NCI-H510A treated with DMSO at 0.1 percent for 48 hours (cell line): ENCODE measurements at places on chromosomes 7 and 10.

GRCh38 chr7:157442993-157443831, 106.4 kb downstream of the DNAJB6 start:
- DNase-seq = no peak

DNA sequence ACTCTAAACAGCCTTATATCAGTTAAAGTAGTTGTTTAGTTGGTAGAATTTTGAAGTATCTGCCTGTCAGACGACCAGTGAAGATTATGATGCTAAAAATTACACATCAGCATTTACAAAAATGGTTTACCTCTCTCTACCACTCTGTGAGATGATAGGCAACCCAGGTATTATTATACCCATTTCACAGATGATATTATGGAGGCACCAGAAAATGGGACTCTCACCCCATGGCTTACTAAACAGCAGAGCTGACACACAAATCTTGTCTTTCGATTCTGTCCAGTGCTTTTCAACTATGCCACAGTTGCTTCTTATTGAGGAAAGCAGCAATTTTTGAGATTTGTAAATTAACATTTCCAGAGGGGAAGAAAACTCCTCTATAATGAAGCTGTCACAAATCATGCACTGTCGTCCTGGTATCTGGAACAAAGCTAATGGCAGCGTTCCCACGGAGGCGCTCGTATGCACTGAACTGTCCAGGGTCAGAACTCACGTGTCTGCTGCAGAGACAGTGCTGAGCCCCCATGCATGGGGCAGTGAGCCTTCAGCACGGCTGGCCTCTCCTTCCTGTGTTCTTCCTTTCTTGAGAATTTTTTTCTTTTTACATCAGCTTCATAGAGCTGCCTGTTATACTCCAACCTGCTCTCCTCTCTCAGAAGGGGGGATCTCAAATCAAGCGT, 381.1 kb downstream of the SDK1 start:
- DNase-seq = no peak

DNA sequence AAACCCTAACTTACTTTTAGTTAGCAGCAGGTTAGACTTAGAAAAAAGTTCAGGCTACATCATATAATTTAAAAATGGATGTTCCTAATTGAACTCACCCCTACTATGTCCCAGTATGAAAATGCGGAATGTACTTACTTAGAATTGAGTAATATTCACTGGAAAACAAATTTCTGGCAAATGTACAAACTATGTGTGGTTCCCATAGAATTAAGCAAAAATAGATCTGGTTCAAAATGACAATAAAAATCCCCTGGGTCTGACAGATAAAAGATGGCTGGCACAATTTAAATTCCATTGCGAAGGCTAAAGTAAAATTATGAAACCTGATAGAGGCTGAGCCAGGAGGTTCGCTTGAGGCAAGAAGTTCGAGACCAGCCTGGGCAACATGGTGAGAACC, 42.4 kb upstream of the PRKAR2B start:
- no peak for DNase-seq

GRCh38 chr10:8766899-8767298, 712.4 kb downstream of the GATA3 start:
- no peak for DNase-seq

GRCh38 chr7:92840316-92840715, 3.9 kb upstream of the CDK6 start:
- no peak for DNase-seq

DNA sequence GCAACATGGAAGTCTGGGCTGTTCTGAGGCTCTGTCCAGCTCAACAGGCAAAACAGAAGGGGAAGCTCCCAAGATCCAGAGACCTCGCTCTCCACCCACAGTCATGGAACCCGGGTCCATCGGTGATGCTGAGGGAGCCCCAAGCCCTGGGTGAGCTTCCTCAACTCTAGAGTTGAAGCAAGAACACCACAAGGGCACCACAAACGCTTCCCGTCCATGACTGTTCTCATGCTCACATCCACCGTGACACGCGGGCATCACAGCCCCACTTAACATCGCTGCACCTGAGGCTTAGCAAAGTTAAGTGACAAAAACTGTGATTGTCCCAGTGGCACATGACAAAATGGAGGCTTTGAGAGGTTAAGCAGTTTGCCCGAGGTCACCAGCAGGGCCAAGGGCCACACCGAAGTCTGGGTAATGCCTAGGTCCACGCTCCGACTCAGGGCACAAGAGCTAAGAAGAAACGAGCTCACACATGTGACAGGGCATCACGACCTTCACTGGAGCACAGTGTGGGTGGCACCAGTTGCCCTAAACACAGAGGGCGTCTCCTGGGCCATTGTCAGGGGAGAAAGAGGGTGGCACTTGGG, 110.6 kb downstream of the OAT start:
- no peak for DNase-seq

DNA sequence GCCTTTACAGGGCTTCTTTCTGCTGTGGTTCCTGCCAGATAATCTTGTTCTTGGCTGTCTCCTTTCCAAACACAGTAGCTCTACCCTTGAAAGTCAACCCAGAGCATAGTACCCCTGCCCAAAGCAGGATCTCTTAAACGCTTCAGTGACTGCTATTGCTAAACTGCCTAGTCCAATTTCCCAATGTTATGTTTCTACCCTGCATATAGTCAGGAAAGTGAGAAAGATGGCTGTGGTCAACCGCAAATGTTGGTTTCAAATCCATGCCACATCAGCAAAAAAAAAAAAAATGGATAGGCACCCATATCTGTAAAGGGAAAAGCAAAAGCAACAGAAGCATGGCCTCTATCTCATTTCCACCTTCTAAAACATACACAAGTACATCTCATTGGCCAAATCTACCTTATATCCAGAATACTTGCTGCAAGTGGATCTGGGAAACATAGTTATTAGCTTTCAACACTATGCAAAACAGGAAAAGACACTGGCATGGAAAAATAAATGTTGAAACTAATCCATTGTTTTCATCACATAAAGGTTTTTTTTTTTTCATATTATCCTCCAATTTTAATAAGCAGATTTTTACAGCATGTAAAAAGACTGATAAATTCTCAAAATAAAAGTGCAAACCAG, 59.8 kb downstream of the DNAJC1 start:
- no peak for DNase-seq

DNA sequence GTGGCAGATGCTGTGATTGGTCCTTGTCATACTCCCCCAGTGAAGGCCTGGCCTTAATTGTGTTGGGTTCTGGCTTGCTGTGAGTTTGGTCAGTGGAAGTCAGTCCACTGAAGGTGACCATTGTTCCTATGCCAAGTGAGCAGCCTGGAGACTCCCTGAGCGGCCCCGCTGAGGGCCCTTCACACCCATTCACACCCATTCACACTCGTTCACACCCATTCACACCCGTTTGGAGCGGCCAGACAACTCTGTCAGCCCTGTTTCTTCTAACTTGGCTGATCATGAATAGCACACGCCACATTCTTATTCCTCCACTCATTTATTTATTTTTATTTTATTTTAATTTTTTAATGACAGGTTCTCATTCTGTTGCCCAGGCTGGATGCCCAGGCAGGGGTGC, 61.5 kb downstream of the C10orf120 start:
- DNase-seq = no peak

DNA sequence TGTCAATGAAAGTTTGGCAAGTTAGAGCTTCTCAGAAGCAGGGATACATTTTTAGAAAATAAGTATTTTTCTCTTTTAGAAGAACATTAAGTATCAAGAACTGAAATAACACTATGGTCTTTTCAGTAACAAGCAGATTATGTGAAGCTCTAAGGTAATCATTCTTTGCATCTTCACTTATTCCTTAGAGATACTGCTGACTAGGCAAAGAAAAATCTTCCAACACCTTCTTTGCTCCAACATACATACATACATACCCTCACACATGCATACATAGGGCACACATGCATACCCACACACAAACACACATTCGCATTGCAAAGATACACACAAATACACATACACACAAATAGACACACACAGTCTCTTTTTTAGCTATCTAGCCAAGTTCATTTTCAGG, 37.8 kb upstream of the CACNB2 start:
- no peak for DNase-seq

DNA sequence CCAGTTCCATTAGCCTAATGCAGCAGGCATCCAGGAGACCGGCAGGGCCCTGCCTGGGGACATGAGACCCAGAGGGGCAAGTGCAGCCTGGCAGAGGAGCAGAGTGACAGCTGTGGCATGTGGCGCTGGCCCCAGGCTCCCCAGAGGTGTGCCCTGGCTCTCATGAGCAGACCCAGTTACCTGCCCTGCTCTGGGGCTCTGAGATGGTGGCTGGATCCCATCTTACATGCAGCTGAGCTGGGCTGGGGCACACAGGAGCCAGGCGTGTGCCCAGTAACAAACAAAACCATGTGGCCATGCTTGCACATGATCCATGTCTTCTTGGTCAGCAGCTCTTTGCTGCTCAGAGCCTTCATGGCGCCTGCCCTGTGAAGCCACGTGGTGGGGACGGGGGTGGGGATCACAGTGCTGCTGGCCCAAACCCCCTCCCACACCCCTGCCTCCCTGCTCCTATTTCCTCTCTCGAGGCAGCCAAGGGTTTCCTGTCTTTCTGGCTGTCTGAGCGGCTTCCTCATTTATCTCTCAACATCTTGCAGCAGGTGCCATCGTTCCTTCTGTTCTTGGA, 40.3 kb upstream of the GTF2I start:
- DNase-seq = peak; percentile 4

GRCh38 chr10:74488907-74489306, 337.5 kb upstream of the KAT6B start:
- DNase-seq = no peak

DNA sequence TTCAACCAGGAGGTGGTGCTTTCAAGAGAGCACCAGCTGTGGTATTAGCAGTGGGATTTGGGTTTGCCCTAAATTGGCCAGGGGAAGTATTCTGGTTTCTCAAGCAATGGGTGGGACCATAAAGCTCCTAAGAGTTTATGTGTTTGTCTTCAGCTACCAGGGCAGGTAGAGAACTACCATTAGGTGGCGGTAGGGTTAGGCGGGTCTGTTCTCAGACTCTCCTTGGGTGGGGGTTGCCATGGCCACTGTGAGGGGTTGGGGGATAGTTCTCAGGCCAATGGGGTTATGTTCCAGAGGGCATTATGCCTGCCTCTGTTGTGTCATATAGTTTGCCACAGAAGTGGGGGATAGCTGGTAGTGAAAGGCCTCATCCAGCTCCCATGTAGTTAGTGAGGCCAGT, 47.7 kb upstream of the BICC1 start:
- DNase-seq = no peak

DNA sequence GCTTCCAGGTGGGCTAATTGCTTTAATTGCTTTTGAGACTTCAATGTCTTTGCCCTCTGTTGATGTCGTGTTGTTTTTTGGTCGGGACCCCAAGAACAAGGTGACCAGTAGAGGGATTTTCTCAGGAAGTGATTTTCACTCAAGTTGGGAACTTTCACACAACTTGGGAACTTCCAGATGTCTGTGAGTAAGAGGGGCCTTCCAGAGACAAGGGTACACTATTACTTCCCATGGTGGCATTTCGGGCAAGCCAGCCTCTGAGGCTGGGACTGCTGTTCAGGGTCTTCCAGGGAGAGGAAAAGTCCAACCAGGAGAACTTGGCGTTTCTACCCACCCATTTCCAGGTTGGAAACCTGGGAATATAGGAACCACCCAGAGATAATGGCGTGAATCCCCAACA, 170.0 kb upstream of the CDCA7L start:
- DNase-seq = no peak

- DNase-seq = no peak
Measured at GRCh38 chr7:73556208-73557107, 1.0 kb downstream of the BCL7B start.

DNA sequence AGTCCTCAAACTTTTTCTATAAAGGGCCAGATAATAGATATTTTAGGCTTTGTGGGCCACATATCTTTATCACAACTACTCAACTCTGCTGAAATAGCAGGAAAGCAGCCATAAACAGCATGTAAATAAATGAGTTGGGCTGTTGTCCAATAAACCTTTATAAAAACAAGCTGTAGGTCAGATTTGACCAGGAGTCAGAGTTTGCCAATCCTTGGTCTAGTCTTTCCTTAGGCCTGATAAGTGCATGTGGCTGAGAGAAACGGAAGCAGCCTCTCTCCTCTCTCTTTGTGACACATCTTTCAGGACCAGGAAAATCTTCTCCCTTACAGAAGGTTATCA, 724.5 kb downstream of the GRID1 start:
- DNase-seq = no peak

DNA sequence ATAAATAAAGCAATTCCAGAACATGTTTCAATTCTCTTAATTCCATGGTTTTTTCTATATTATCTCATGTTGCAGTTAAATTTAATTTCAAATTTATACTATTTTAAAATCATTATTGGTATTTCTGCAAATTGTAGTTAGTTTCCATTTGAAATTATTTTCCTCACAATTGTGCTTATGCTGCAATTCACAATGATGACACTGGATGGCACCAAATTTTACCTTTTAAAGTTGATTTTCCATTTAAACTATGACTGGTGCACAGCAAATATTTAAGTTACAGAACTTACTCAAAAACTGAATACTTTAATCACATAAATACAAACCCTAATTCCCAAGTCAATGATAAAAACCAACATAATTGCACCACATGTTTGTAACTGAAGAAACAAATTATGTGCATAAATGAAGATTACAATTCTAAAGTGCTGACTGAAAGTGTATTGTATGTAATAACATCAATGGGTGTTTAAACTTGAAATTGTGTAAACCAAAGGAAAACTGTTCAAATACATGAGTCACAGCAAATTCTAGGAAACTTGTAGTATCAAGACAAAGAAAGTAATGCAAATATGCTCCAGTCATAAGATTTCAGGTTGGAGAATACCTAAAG, 75.3 kb upstream of the AASS start:
- DNase-seq = peak; percentile 19

DNA sequence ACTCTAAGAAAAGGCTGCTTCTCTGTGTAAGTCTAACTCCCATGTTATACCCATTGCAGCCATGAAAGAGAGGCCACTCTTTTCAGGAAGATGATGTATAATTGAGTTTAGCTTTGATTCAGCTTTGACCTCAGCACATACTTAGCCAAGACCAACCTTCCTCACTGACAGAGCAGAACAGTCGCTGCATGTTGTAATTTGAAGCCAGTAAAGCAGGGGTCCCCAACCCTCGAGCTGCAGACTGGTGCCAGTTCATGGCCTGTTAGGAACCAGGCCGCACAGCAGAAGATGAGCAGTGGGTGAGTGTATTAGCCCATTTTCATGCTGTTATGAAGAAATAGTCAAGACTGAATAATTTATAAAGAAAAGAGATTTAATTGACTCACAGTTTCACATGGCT, 223.9 kb downstream of the GPR158 start:
- no peak for DNase-seq

DNA sequence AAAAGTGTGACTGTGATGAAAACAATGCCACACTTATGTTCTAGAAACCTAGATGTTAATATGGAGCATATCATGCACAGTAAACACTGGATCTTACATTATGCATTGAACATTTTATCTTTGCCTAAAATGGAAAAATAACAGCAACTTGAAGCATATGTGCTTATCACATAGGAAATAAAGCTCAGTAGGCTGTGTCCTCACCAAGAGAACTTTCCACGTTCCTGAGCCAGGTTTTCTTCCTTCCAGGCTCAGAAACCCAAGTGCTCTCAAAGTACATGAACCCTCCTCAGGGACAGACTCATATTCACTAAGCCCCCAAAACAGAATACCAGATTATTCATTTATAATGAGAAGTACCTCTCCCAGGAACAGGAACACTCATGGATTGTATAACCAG, 79.4 kb upstream of the PRKAR2B start:
- DNase-seq = no peak

DNA sequence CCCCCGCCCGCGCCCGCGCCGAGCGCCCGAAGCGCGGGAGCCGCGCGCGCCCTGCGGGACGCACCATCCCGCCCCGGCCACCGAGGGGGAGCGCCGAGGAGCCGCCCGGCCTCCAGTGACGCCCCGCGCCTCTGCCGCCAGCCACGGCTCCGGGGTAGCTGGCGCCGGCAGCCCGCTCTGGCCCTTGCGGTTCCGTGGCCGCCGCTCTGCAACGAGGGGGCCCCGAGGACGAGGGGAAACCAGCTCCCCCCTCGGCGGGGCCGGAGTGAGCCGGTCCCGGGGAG, at the start of gene PAXIP1:
Gene PAXIP1 (minus strand): TSS at position 33 of the 284 bp plus-strand sequence. CDS start 195 bp downstream, outside the sequence.
- peak; percentile 48 for DNase-seq
